Tibial artery (tissue), 4 donors: ENCODE measurements at places on chromosomes 12 and 14.

DNA sequence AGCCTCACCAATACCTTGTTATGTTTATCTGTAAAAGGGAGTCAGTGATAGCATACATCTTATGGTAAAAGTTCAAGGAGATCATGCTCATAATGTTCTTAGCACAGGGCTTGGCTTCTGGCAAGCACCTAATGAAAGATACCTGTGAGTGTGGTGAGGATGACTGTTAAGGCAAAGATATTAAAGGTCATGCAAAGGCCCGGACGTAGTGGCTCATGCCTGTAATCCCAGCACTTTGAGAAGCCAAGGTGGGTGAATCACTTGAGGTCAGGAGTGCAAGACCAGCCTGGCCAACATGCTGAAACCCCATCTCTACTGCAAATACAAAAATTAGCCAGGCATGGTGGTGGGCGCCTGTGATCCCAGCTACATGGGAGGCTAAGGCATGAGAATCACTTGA lies 425.9 kb upstream of the TBX3 start:
- no peak for DNase-seq

- peak; percentile 93 for DNase-seq
Observed at GRCh38 chr12:121712461-121713256, at the start of gene TMEM120B. TMEM120B (plus strand) TSS chr12:121712752; CDS start chr12:121712896, 144 bp downstream.

DNA sequence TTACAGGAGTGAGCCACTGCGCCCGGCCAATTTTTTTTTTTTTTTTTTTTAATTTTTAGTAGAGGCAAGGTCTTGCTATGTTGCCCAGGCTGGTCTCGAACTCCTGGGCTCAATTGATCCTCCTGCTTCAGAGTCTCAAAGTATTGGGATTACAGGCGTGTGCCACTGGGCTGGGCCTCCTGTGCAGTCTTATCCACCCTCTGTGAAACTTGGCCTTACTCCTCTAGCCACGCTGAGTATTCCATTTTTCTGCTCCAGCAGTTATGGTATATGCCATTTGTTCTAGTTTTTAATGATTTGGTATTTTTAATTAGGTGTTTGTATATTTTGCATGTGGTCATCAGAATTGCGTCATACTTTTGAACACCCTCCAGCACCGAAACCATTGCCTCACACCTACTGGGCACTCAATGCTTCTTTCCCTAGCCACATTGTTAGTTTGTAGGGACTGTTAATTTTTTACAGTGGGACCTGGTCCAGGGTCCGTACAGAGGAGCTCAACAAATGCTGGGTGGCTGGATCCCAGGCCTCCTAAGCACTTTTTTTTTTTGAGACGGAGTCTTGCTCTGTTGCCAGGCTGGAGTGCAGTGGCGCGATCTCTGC lies 11.4 kb downstream of the RIOX1 start:
- no peak for DNase-seq

- DNase-seq = no peak
Observed at GRCh38 chr12:89194683-89195082, 157.6 kb downstream of the DUSP6 start.

GRCh38 chr14:63241096-63241495 lies 36.9 kb downstream of the RHOJ start:
- DNase-seq = no peak

DNA sequence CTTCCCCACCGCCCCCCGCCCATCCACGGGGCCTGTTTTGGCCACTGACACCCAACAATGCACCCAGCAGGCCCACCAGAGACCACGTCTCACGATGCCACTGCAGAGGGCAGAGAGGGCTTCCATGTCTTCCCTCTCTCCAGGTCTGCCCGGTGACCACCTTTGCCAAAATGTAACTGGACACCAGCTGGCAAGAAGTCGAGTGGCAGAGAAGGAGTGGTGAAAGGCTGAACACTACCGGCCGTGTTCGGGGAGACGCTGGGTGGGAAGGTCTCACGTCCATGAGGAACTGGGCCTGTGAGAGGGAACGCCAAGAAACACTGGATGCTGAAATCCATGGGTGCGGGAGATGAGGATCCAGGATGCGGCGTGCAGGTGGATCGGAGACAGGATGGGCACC lies 308.2 kb downstream of the ADGRD1 start:
- DNase-seq = no peak

DNA sequence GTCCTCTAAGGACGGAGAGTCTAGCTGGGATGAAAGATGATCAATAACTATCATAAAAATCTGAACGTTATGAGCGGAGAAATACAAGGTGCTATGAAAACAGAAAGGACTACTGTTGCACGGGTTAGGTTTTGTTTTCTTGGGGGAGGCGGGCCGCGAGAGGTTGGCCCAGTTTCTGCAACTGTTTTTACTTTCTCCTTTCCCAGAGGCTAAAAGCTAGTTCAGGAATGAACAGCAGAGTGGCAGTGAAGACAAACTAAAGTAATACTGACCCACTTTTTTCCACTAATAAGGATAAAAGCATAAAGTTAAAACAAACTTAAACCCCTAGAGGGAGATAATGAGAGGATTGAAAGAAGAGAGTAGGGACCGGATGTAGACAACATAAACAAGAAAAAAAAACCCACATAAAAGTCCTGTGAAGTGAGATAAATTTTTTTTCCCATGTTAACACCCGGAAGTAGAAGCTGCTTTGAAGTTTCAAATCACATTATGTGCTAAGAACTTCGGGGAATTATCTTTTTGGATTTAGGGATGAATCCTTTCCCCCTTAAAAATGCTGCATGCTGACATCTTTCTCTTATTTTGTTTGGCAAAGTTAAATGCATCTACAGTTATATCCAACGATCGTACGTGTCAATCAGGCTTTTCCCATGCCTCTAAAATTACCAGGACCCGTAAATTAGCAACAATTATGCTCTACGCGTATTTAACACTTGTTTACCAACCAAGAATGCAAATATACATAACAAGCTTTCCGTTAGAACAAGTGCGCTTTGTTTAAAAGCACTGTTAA lies 1.0 kb upstream of the CDK17 start:
- DNase-seq = no peak

DNA sequence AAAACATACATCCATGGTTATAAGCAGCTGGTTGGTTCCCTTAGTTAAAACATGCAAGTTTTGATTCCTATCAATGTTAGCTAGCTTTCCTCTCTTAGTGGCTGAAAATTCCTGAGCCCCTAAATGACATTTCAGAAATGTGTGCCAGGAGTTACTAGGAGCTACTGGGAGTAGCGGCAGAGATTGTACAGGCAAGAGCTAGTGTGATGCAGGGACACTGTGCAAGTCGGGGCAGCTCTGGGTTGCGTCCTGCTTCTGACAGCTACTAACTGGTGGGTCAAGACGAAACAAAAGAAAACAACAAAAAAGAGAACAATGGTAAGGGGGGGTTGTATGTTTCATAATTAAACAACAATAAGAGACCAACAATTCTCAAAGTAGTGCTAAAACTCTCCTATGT lies 35.4 kb downstream of the LRIG3 start:
- no peak for DNase-seq

DNA sequence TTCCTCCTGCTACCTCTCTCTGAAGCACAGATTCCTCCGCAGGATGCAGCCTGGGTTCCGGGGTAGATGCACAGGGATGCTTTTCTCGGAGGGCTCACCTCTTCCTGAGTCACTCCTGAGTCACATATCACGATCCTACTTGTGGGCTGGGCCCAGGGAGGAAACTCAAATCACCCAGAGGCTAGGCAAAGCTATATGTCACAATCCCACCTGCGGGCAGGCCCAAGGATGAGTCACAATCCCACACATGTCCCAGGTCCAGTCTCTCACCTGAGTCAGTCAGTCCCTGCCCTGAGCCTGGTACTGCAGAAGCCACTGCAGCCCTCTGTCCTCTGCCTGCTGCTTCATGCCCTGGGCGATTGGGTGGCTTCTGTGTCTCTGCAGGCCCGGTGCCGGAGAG lies 149.0 kb upstream of the GSC start:
- DNase-seq = no peak

- DNase-seq = no peak
Observed at GRCh38 chr12:113097716-113098440, 37.7 kb downstream of the RASAL1 start.

GRCh38 chr12:54661048-54661447 lies 12.9 kb upstream of the DCD start:
- no peak for DNase-seq

DNA sequence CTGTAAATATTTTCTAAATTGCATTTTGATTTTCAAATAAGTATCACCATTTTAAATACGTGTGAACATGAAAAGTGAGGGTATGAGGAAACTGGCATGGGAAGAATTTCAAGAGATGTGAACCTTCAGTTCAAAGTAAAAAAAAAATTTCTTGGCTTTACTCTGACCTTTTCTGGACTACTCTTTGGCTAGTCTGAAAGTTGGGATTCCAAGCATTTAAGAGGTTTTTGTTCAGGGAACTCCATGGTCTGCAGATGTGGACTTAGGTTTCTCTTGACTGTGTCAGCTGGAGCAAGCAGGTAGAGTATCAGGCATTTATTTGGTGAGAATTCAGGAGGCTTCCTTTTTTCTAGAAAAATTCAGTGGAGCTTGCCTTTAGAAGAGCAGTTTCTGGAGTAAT lies 311.6 kb downstream of the LRIG3 start:
- DNase-seq = no peak

DNA sequence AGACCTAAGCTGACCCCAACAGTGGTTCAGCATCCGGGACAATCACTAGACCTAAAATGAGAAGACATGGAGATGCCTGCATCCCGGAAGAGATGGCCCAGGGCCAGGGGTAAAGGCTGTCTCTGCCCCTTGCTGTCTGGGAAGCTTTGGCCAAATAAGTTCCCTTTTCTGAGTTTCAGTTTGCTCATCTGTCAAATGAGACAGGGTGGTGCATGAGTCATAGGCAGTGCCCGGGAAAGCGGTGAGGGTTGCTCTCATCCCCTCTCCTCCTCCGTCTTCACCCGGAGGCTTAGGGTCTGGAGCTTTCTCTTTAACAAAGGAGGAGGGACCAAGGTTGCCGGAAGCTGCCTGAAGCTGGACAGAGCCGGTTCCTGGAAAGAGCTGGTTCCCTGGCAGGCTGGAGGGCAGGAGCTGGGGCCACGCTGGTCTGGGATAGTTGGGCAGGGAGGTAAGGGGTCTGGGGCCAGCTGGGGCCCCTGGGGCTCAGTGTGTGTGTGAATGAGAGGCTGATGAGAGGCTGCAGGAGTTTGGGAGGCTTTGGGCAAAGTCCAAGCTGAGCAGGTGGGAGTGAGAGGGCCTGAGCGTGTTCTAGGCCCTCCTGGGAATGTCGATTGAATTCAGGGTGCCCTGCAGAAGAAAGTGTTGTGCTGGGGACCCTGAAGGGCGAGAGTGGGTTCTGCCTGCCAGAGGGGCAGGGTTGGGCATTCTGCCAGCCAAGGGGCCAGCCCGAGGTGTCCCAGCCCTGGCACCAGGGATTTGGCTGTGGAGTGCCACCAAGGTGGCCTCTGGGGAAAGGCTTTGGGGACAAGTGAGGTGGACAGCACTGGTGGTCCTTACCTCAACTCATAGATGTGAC lies at the start of gene SDSL:
TSS of gene SDSL (plus strand) at position 351 of the 856 bp plus-strand sequence. CDS start 5,603 bp downstream, outside the sequence.
- peak; percentile 77 for DNase-seq

- peak; percentile 82 for DNase-seq
Observed at GRCh38 chr14:77053046-77053841, 24.7 kb upstream of the IRF2BPL start.

- no peak for DNase-seq
Observed at GRCh38 chr14:83290447-83290846, 1756.8 kb upstream of the SEL1L start.

- DNase-seq = peak; percentile 70
Observed at GRCh38 chr12:6532927-6533652, 1.2 kb upstream of the GAPDH start.

GRCh38 chr14:37594971-37595808 lies at the start of the genes FOXA1 and TTC6:
FOXA1 (minus strand) TSS chr14:37595249; CDS start chr14:37594972, 277 bp downstream.
TTC6 (plus strand) TSS chr14:37595629; CDS start chr14:37622065, 26,436 bp downstream.
- DNase-seq = no peak

GRCh38 chr12:120658286-120659150 lies 18.1 kb downstream of the CABP1 start:
- no peak for DNase-seq
